ENCODE measurements at places on chromosomes 6 and 20.

- DNase-seq, result no peak
Observed at GRCh38 chr20:47784599-47785310, 526 bp downstream of the SULF2 start.

GRCh38 chr6:79631693-79632172 lies 604 bp downstream of the SH3BGRL2 start:
- no peak for DNase-seq

- DNase-seq, result no peak
Observed at GRCh38 chr6:44496665-44497369, 109.3 kb downstream of the CDC5L start.

- DNase-seq, result no peak
Observed at GRCh38 chr6:89564752-89565427, 73.7 kb downstream of the LYRM2 start.

DNA sequence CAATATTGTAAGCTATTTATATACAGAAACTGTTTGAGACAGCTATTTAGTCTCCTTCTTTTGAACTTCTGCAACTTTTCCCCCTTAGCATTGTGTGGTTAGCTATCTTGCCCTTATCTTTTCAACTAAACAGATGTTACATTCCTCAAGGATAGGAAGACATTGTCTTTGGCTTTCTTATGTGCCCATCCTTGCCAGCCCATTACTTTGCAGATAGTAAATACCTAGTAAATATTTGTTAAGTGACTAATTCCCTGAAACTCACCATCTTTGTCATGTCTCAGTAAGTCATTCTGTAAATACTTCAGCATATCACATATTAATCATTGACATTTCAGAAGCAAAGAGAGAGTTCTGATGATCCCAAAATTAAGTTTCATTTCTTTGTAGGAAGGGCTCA lies 69.1 kb upstream of the FLRT3 start:
- no peak for DNase-seq

GRCh38 chr6:33276864-33277662 lies at the start of gene B3GALT4:
TSS of gene B3GALT4 (plus strand) at chr6:33277123. CDS start at chr6:33277420, 297 bp downstream.
- peak; percentile 89 for DNase-seq

GRCh38 chr6:170108890-170109587 lies 181.8 kb downstream of the DLL1 start:
- peak; percentile 71 for DNase-seq

- no peak for DNase-seq
Observed at GRCh38 chr6:125220712-125221111, 67.1 kb downstream of the TPD52L1 start.

DNA sequence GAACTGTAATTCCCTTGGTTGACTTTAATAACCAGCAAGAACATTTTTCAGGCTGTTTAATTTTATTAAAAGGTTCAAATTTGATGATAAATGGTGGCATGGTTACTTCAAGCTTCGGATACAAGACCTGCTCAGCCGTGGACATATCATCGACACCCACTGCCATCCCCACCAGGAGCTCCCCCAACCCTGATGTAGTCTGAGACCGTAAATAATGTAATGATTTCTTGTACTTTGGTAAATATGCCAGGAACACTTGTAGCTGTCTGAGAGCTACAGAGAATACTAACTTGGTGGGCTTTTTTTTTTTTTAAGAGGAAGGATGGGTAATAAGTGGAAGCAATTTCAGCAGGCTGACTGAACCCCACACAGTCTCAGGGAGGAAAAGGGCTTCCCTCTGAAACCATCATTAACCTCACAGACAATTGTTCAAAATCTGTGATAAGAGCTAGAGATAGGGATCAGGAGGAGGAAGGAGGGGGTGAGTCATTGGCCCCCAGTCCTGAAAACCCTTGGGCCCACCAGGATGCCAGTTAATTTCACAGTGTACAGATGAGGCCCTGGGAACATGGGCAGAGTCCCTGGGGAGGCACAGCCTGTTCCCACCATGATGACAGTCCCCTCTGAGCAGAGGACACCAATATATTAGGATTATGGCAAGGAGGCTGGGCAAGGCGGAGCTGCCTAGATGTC lies 56.0 kb downstream of the APCDD1L start:
- DNase-seq, result no peak

- DNase-seq, result no peak
Observed at GRCh38 chr6:127952831-127953230, 52.0 kb upstream of the THEMIS start.

GRCh38 chr6:147677647-147678046 lies 169.2 kb downstream of the SAMD5 start:
- DNase-seq, result no peak

- DNase-seq, result no peak
Observed at GRCh38 chr6:129195643-129196042, 312.7 kb downstream of the LAMA2 start.

DNA sequence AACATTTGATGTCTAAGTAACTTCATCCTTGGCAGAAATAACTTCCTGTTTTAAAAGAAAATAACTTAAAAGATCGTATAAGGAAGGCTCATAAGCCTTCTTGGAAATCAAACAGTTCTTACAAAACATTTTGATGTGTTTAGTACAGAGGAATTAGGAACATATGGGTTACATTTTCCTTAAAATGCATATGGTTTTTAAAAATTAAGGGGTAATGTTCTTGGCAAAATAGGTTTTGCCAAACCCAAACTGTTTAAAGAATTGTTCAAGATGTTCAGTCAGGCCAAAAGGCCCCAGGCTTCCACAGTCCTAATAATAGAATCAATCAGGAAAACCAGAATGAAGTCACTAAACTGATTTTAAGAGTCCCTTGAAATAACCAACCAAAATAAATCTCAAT lies 142.7 kb upstream of the SLC35B3 start:
- DNase-seq, result no peak

DNA sequence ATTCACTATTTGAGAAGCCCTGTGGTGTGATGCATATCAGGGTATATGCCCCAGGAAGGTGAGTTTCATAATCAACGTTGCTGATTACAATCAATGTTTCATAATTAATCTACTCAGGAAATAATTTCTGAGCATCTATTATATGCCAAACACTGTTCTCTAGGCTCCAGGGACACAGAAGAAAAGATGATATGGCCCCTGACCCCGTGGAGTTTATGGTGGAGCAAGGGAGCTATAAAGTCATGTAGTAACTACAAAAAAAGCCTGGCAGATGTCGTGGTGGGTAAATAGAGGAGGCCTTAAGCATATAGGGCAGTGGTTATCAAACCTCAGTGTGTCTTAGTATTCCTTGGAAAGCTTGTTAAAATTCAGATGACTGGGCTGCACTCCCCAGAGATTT lies 40.1 kb upstream of the BCAS1 start:
- no peak for DNase-seq

- DNase-seq, result no peak
Observed at GRCh38 chr6:139588076-139588639, 213.7 kb upstream of the CITED2 start.

DNA sequence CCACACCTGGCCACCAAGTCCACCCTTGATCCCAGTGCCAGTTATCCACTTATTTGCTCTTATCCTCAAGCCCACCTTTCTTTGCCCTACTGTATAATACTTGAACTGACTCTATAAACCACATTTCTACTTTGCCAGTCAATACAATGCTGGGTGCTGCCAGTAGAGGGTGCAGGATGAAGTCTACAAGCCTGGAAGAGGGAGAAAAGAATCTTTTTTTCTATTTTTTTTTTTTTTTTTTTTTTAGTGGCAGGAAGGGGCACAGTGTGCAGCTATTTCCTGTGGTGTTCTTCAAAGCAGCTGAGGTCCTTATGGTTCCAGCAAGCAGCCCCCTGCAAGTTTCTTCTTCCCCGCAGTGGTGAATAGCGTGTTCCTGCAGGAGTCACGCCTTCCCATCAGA lies 22.2 kb upstream of the GABRR1 start:
- DNase-seq, result no peak

- no peak for DNase-seq
Observed at GRCh38 chr6:158517581-158517980, 42.3 kb upstream of the TMEM181 start.

DNA sequence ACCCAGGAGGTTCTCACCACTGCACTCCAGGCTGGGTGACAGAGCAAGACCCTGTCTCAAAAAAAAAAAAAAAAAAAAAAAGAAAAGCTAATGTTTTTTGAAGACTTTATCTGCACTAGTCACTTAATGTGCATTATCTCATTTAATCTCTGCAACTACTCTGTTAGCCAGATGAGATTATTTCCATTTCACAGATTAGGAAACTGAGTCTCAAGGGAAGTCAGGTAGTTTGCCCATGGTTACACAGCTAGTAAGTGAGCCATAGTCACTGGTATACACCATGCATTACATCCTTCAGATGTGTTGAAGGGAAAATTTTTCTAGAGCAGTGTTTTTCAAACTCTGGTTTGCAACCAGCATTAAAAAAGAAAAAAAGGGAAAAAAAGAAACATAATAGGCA lies 7.2 kb upstream of the SRF start:
- no peak for DNase-seq

DNA sequence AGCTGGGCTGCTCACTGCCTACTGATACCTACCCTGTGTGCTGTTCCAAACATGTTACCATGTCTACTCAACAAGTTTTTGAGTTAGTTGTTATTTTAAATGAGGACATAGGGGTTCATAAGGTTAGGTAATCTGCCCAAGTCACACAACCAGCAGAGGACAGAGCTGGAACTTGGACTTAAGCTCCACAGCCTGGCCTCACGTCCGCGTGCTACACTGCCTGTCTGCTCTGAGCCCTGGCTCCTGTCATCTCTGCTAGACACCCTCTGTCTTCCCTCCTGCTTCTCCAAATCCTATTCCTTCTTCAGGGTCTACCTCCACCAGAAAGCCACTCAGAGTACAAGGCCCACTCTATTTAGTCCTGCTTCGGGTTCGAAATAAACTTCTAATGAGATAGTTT lies 18.2 kb downstream of the ANKRD66 start:
- DNase-seq, result no peak

DNA sequence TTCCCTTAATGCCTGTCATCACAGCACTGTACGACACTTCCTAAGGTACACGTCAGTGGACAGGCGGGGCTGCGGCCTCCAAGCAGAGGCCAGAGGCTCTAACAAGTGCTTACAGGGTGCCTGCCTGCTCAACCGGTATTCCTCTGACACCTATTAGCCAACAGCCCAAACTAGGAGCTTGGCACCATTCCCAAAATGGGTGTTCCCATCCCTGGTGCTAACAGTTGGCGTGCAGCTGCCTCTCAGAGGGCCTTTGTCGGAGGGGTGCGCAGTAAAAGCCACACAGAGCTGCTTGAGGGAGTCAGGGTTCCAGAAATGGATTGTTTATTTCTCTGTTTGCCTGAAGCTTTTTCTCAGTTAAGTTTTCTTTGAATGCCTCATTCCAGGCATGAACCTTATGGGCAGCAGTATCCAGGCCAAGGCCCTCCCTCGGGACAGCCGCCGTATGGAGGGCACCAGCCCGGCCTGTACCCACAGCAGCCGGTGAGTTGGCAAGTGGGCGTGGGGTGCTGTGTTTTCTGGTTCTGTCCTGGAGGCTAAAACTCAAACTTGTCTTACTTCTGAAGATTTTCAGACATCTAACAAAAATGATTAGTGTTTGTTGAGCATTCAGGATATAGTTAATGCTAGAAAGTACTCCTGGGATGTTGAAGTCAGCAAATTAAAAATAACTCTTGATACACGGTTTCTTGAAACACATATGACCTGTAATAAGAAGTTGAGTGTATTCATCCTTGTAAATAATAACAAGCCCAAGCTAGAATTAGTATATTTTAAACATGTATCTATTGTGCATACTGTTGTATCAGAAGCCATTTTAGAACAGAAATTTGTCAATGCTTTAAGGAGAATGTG lies 124.7 kb downstream of the TMEM242 start:
- no peak for DNase-seq

GRCh38 chr20:25624500-25624939 lies 706 bp upstream of the NANP start:
- no peak for DNase-seq

DNA sequence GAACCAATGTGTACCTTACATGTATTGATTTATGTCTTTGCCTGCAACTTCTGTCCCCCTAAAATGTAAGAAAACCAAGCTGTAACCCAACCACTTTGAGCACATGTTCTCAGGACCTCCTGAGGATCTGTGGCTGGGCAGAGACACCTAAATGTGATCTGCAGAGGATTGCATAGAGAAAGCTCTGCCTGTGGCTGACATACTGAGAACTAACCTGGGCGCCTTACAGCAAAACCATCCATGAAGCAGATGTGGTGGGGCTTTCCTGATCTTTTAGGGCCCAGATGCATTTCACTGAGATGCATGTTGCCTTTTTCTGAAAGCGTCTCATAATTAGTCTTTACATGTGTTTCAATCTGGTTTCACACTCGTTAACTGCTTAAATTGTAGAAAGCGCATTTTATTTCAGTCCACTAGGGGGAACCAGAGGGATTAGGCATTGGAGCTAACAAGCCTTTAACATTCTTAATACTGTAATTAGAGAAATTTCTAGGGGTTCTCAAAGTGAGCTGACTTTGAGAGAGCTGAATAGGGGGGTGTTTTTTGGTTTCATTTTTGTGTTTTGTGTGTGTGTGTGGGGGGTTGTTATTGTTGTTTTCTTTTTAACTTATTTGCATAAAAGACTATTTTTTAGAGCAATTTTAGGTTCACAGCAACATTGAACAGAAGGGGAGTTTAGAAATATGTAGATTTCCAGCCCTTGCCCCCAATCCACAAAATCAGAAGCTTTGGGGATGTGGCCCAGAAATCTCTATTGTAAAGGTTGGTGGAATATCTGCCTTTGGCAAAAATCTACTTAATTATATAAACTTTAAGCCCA lies 50.9 kb upstream of the FAM184A start:
- DNase-seq, result no peak

DNA sequence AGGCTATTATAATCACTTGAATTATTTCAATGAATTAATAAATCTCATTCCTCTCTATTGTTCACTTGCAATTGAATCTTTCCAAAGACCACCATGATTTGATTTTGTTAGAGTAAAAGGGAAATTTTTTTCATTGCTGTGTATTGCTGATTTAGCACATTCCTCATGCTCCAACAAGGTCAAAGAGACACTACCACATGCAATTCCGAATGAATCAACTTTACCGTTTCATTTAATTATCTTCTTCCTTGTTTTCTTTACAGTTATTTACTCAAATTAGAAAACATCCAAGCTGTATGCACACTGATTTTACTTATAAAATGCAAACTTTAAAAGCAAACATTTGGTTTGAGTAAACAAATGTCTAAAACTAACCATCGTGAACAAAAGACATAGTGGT lies 967 bp downstream of the KIAA0408 start:
- no peak for DNase-seq

- peak; percentile 12 for DNase-seq
Observed at GRCh38 chr20:50333812-50334211, 143.2 kb downstream of the CEBPB start.

GRCh38 chr20:60851826-60852704 lies 400.0 kb upstream of the CDH4 start:
- DNase-seq, result no peak

GRCh38 chr20:58707770-58708169 lies 15.2 kb downstream of the NPEPL1 start:
- DNase-seq, result peak; percentile 17

- DNase-seq, result no peak
Observed at GRCh38 chr6:6283746-6284145, 36.7 kb downstream of the F13A1 start.

Measured in chondrocyte (in vitro differentiated cells).